Smooth muscle cell of the coronary artery (primary cell): ENCODE measurements at places on chromosomes 13 and 19. TPM values are rescaled to one million over a fixed set of nuclear protein-coding genes. Genes with fewer than 3 reads are reported as not detected.

ZNF600 gene
- 1.8 and 2.8 TPM in 2 replicates for total RNA-seq

NEK5 gene
- total RNA-seq = 0.15 TPM in 1 of 2 replicates, not detected in the other

ZNF726 gene
- 0.12 and 1.4 TPM in 2 replicates for total RNA-seq

RUBCNL gene
- 0.08 and 18.5 TPM in 2 replicates for total RNA-seq

P2RY11 gene
- 2.0 and 4.0 TPM in 2 replicates for total RNA-seq

ANGPTL4 gene
- total RNA-seq = 2.0 and 7.4 TPM in 2 replicates

CABP5 gene
- total RNA-seq = not detected in 2 replicates

UGGT2 gene
- 17.6 and 61.3 TPM in 2 replicates for total RNA-seq

CATSPERD gene
- not detected in 2 replicates for total RNA-seq

SIAH3 gene
- not detected in 2 replicates for total RNA-seq

CADM4 gene
- total RNA-seq = 1.7 and 3.4 TPM in 2 replicates

C19orf18 gene
- 0.23 TPM in 2 replicates for total RNA-seq
